ENCODE measurements at places on chromosomes 4 and X. TPM values are rescaled to one million over a fixed set of nuclear protein-coding genes. Genes with fewer than 3 reads are reported as not detected.
A peak's percentile ranks its signal among the peaks of the same experiment; 100 is the strongest.

Gene LAGE3
- total RNA-seq, result 47.1 TPM

Gene CSTF2
- 14.5 TPM for total RNA-seq

Gene GPR82
- not detected for total RNA-seq

Gene CCKAR
- total RNA-seq, result not detected

Gene RPA4
- 1.6 TPM for total RNA-seq

Gene PHEX
- under 0.01 TPM for total RNA-seq

Gene HPGDS
- total RNA-seq, result 7.3 TPM

DNA sequence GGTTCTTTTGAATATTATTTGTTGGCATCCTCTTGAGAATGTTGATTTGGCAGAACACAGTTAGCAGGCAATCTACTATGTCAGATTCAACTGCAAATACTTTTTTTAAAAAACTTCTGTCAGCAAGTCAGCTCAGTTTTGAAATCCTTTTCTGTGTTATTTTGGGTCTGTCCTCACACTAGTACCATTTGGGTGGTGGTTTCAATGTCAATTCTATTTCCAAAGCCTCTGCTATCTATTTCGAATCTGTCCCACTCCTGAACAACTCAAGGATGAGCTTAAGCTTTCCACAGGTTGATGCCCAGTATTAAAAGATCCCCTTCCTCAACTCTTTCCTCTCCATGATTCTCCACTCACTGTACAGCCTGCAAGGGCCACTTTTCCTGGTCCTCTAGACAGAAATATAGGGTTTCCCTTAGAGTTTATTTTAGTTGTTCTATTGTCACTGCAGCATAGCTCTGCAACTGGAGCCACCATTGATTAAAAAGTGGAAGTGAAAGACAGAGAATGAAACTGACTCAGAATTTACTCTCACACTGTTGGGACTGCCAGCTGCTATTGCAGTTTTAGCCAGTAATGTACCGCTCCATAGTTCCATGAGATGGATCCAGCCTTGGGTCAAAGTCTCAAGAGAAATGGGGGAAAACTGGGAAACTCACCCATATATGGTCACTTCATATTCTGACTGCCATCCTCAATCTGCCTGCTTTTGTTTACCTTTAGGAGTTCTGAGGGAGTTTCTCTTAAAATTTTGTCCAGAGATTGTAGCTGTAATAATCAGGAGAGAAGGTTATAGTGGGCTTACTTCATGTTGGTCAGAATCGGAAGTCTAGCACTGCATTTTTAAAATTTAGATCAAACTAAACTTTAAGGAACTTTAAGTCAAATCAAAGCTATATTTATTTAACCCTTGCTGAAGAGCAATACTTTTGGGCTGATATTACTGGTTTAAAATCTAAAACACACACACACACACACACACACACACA lies 14.6 kb downstream of the HDX start:
- DNase-seq, result no peak

- no peak for DNase-seq
Observed at GRCh38 chr4:7107166-7107905, 39.5 kb upstream of the GRPEL1 start.

DNA sequence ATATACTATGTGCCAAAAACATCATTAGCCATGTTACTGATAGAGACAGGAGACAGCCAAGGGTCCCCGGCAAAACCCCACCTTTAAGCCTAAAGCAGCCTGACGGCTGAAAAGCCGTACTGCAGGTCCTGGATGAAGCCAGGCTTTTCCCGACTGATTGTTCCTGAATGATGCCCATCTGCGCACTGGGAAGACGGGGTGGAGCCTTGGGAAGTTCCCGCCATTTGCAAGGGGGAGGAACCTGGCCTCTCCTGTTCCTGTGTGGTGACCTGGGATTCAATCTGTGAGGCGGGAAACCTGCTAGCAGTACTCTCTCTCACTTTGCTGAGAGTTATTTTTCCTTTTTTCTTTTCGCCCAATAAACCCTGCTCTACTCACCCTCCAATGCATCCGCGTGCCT lies 15.1 kb upstream of the CAMK2D start:
- DNase-seq, result no peak

DNA sequence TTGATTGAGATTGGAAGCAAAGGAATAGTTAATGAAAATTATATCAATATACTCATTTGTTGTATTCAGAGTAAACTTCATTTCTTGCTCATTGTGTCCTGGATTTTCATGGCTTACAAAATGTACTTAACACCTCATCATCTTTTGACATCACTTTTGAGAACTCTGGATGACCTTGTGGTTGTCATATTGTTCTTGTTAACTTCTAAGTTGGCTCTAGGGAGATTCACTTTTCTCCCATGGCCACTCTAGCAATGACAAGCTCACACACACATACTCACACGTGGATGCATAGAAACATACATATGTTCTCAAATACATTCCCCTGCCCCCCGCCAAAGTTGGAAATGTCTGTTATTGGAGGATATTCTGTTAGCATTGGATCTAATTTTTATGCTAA lies 15.3 kb downstream of the PHEX start:
- DNase-seq, result no peak

DNA sequence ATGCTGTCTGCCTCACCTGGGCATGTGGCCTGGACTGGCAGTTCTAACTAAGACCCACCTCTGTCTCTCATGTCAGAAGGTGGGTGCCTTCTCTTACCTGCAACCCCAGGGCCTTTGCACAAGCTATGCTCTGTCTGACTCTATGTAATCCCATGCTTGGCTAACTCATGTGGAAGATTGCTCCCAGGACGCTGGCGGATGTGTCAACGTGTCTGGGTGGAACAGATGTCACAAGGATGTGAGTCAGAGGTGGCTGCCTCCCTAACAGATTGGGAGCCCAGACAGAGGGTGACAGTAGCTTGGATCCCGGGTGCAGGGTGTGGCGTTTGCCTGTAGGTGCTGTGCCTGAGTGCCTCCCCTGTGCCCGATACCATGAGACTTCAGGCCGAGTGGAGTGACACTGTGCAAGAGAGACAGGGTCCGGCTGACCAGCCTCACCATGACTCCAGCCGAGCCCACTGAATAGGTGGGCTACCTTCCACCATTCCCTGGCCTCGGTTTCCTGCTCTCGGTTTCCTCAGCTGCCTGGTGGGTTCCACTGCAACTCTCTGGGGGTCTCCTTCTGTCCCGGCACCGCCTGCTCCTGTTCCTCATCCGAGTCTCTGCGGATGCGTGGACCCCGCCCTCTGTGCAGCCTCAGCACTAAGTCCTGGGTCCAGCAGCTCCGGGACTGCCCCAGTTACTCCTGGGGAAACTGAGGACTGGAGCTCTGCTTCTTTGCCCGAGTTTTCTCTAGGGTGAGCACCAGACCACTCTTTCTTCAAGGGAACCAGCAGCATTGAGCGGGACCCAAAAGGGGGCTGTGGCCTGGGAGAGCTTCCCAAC lies 11.0 kb downstream of the SH3BP2 start:
- DNase-seq, result no peak

DNA sequence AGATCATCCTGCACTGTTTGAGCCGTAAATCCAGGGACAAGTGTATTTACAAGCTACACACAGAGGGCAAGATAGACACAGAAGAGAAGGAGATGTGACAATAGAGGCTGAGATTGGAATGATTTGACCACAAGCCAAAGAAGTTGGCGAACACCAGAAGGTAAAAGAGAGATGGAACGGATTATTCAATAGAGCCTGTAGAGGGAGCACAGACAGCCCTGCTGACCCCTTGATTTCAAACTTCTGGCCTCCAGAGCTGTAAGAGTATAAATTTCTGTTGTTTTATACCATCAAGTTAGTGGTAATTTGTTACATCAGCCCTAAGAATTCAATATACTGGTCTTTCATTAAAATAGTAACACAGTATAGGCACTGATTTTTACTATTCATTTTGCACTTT lies 447.8 kb downstream of the FAT4 start:
- DNase-seq, result no peak

- DNase-seq, result no peak
Observed at GRCh38 chr4:42234817-42235216, 82.4 kb upstream of the BEND4 start.

- no peak for DNase-seq
Observed at GRCh38 chr4:93368968-93369367, 459.6 kb upstream of the ATOH1 start.

DNA sequence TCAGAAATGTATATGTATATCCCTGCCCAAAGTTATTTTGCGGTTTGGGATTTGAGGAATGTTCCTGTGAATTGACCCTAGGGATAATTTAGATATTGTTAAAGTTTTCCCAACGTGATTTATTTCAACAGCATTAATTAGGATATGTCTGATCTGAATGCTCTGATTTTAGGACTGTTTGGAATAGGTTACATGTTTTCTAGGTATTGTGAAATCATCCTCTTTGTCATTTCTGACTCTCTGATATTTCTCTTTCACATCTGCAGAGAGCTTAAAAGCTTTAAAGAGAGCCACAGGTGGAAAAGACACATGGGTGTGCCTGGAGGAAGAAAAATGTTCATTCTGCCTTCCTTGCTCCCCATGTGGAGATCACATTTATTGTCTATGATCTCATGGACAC lies 5.1 kb downstream of the GPR101 start:
- no peak for DNase-seq

GRCh38 chrX:52353838-52354237 lies 15.0 kb upstream of the XAGE2 start:
- DNase-seq, result no peak

GRCh38 chr4:3261411-3262207 lies 12.7 kb downstream of the MSANTD1 start:
- DNase-seq, result no peak

DNA sequence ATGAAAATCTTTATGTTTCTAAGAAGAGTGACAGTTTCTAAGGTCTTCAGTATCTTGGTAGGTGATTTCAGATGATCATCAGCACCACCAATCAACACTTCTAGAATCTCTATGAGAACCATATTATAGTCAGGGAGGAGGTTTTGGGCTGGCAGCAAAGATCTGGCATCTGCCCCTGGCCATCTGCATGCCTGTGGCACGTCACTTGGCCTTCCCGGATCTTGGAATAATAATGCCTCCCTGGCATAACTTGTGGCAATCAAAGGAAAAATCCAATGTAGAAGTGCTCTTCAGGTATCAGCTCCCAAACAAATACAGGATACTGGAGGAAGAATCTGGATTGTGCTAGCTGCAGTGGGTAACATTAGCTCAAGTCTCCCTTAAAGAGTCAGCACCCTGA lies 57.3 kb downstream of the RASL11B start:
- no peak for DNase-seq

GRCh38 chr4:152807294-152807829 lies 27.6 kb downstream of the ARFIP1 start:
- no peak for DNase-seq

- peak; percentile 88 for DNase-seq
Observed at GRCh38 chrX:1391370-1391706, 575 bp downstream of the SLC25A6 start.

GRCh38 chrX:54171091-54171490 lies 12.0 kb downstream of the FAM120C start:
- no peak for DNase-seq

DNA sequence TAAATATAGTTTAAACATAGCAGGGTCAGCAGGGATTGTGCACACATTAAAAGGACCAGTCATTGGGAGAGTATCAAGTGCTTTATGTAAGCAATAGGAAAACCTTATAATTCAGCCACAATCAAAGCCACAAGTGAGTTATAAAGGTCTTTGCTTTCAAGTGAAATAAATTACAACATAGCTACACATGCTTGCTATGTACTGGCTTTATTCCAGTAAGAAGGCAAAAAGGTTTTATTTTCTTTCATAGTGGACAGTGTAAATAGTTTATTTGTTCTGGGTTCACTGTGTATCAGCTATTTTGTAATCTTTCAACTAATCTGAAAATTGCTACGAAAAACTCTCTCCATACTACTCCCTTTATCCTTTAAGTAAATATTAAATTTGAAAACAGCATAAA lies 691.4 kb downstream of the PCDH7 start:
- DNase-seq, result no peak

DNA sequence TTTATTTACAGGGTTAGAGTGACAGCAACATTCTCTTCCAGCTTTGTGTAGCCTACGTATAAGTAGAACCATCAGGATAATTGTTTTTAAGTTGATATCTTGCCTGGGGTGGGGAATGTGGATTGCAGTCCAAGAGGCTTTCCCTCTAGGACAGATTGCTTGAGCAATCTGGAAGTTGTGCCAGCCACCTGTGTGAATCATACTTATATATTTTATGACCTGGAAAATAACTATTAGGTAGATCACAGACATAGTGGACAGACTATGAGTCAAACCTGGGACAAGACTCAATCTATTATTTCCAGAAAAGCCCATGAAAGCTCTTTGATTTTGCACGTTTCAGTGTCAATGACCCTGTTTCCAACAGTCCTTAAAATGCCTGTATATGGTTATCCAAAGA lies 98.9 kb downstream of the TLL1 start:
- no peak for DNase-seq

DNA sequence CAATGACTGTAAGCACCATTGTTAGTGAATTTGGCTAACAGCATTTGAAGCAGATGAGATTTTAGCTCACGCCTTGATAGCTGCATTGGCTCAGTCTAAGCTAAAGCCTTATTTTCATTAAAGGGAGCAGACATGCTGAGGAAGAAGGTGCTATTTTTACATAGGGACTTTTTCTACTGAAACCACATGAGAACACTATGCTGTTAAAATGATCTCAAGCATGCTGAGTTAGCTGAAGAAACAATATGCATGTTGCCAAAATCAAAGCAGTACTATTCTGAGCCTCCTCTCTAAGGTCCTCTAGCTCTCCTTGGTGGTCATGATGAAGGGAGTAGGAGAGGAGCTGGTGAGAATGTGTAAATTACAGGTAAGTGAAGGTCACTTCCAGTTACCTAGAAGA lies 134.4 kb upstream of the JADE1 start:
- DNase-seq, result no peak

DNA sequence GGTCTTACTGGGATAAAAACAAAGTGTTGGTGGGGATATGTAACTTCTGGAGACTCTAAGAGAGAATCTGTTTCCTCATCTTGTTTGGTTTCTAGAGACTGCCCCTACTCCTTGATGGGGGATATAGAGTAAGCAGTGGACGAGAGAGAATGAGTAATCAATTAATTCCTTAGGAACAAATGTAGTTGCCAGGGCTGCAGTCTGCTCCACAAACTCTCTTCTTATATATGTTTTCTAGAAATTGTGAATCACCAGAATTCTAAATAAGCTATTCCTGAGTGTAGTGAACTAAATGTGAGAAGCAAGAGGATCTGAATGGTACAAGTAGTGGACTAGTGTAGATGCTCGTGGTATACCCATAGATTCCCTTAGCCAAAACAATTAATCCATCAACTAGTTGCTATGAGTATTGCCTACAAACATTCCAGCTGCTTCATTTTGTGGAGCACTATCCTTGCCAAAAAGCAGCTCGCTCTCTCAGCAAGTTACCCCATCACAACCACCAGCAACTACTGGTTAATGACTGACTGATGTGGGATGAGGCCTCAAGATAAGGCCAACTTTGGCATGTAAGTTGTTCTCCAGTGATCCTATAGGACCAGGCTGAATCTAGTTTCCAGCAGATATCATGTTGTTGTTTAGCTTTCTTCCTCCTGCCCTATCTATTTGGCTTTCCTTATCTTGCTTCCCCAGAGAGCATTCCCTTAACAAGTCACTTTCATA lies 273.0 kb downstream of the SLC7A11 start:
- DNase-seq, result no peak
